ENCODE measurements at places on chromosomes 5 and 9. TPM values are rescaled to one million over a fixed set of nuclear protein-coding genes. Genes with fewer than 3 reads are reported as not detected.

The DPH7 gene
- total RNA-seq = 15.6 TPM

The GABRA6 gene
- not detected for total RNA-seq

The SRP19 gene
- total RNA-seq = 27.0 TPM

The PCDHB6 gene
- total RNA-seq = 0.11 TPM

The KLHL3 gene
- 6.3 TPM for total RNA-seq

The ACOT12 gene
- not detected for total RNA-seq

The LCN1 gene
- total RNA-seq = not detected

The TRAPPC13 gene
- 23.6 TPM for total RNA-seq

The CFAP90 gene
- total RNA-seq = not detected

DNA sequence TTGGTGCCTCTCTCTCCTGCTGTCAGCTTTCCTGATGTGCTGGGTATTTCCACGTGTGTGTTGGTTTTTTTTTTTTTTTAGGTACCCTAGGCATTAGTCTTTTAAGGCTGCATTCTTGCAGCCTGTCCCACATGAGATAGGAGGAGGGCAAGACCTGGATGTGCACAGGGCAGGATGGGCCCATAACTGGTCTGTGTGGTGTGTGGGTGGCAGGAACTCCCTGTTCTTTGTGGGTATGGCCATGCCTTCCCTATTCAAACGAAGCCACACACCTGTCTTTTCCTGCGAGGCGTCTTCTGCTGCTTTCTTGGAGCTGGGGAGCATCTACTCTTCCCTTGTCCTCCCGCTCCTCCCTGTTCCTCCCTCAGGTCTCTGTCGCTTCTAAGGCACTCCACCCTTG lies 6.8 kb downstream of the SYK start:
- H3K27ac ChIP-seq = no peak overlapping the region
- DNase-seq = no peak
- no peaks in the 10 kb centered on the region for H3K27me3 ChIP-seq

- DNase-seq = no peak
- H3K27me3 ChIP-seq = no peaks in the 10 kb centered on the region
- no peaks in the 10 kb centered on the region for H3K4me1 ChIP-seq
- H3K4me3 ChIP-seq = no peak overlapping the region
- H3K36me3 ChIP-seq = no peaks in the 10 kb centered on the region
Observed at GRCh38 chr5:149133795-149134777, 7.2 kb upstream of the ABLIM3 start.

DNA sequence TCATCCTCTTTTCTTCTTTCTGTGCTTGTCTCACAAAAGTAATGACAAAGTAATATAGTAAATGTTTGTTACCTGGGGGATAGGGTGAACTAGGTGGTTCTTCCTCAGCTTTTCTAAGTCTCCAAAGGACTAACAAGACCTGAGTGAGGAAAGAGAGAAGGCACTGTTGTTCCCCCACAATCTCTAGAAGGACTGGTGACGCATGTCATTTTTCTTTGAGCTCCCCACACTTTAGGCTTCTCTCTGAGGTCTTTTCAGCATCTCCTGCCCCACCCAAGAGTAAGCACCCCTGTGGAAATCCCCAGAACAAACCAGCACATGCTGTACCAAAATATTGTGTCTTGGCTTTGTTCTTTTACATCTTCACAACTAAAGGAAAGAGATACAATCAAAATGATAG lies 2.4 kb upstream of the IL7R start:
- no peak overlapping the region for H3K4me3 ChIP-seq
- no peak for DNase-seq
- H3K27me3 ChIP-seq = no peaks in the 10 kb centered on the region

GRCh38 chr9:38020151-38021076 lies 48.6 kb downstream of the SHB start:
- no peaks in the 10 kb centered on the region for H3K36me3 ChIP-seq
- no peaks in the 10 kb centered on the region for H3K4me1 ChIP-seq
- no peak overlapping the region for H3K4me3 ChIP-seq

DNA sequence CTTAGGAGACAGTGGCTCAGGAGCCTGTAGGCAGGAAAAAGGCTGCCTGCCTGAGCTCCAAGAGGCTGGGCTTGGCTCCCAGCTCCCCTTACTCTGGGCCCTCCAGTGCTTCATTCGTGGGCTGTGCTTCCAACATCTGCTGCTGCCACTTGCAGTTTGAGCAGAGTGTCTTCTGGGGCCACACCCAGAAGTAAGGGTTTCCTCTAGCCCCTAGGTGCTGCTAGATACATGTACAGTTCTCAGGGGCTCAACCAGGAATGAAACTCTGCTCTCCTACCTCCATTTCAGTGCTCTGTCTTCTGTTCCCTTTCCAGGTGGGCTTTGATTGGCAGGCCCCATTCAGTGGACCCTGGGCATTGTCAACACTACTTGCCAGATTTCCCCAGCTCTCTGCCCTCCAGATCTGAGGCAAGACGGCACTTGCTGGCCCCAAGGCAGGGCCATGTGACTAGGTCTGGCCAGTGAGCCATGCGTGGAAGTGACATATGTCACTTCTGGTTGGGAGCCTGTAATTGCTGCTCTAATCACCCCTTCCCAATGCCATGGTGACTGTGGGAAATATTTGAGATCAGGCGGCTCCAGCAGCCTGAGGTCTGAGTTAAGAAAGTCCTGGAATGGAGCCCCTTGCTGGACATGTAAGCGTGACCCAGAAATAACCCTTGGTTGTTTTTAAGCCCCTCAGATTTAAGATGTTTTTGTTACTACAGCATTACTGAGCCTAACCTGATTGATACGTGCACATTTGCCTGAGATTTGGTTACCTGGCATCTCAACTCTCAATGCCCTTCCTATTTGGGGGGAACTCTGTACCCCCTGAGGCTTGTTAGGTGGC lies 9.4 kb upstream of the BOD1 start:
- H3K4me1 ChIP-seq = no peaks in the 10 kb centered on the region
- H3K4me3 ChIP-seq = no peak overlapping the region
- no peaks in the 10 kb centered on the region for H3K36me3 ChIP-seq
- H3K27me3 ChIP-seq = no peaks in the 10 kb centered on the region
- no peak overlapping the region for H3K27ac ChIP-seq

DNA sequence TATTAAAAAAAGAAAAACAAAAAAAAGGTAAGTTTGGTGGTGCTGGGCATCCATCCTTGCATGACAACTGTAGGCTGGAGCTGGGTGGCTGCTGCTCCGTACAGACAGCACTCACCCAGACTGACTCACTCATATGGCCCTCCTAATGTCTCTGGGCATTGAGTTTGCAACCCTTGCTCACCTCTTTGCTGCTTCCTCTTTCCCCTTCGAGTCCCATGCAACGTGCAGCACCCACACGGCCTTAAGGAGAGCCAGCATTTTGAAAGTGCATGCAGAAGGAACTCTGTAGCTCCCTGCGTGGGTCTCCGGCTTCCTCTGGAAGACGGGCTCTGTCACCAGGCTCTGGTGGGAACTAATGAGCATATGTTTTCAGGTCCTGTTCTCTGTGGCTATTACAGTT lies 60.5 kb upstream of the ENTREP1 start:
- no peak for DNase-seq
- H3K4me1 ChIP-seq = no peaks in the 10 kb centered on the region
- no peaks in the 10 kb centered on the region for H3K36me3 ChIP-seq
- H3K27me3 ChIP-seq = no peaks in the 10 kb centered on the region
- H3K27ac ChIP-seq = no peak overlapping the region

DNA sequence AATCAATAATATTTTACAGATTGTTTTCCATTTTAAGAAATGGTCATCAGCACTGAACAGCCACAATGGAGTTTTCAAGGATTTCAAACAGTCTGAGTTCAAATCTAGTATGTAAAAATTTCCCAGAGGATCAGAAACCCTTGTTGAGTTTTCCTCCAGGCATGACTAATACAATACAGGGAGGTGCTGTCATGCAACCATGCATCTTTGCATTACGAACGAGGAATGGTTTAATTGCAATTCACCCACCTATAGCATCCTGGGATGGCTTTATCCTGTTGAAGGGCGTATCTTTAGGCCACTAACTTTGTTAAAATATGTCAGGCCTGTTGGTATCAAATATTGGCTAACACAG lies 196.4 kb downstream of the EFNA5 start:
- H3K27ac ChIP-seq = no peak overlapping the region
- H3K27me3 ChIP-seq = no peaks in the 10 kb centered on the region
- no peak overlapping the region for H3K4me3 ChIP-seq
- DNase-seq = no peak

- peaks cover 35% of the 10 kb centered on the region for H3K4me1 ChIP-seq
- peak overlapping the region; percentile 47 for H3K27ac ChIP-seq
- DNase-seq = peak; percentile 88
- H3K4me3 ChIP-seq = no peak overlapping the region
- no peaks in the 10 kb centered on the region for H3K36me3 ChIP-seq
Observed at GRCh38 chr9:127919253-127919815, 2.5 kb upstream of the ST6GALNAC4 start.

GRCh38 chr5:155313518-155313917 lies 300.0 kb downstream of the KIF4B start:
- no peaks in the 10 kb centered on the region for H3K4me1 ChIP-seq
- DNase-seq = no peak
- no peaks in the 10 kb centered on the region for H3K36me3 ChIP-seq
- H3K4me3 ChIP-seq = no peak overlapping the region

DNA sequence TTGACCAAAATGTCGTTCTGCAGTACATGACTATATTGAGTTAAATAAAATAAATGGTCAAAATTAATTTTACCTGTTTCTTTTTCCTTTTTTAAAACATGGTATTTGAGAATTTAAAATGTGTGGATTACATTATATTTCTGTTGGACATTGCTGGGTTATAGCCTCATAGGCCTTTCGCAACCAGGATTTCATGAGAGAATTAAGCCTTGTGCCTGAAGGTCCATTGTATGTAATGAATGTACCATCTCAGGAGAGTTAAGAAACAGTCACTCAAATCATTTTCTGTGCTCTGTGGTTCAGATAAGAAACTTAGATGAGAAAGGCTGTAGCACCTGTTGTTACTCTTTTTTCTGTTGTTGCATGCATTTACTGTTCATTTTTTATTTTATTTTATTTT lies 103.5 kb downstream of the ANGPTL2 start:
- no peak overlapping the region for H3K4me3 ChIP-seq
- no peak for DNase-seq
- no peaks in the 10 kb centered on the region for H3K4me1 ChIP-seq
- no peak overlapping the region for H3K27ac ChIP-seq
- H3K36me3 ChIP-seq = no peaks in the 10 kb centered on the region
- no peaks in the 10 kb centered on the region for H3K27me3 ChIP-seq

DNA sequence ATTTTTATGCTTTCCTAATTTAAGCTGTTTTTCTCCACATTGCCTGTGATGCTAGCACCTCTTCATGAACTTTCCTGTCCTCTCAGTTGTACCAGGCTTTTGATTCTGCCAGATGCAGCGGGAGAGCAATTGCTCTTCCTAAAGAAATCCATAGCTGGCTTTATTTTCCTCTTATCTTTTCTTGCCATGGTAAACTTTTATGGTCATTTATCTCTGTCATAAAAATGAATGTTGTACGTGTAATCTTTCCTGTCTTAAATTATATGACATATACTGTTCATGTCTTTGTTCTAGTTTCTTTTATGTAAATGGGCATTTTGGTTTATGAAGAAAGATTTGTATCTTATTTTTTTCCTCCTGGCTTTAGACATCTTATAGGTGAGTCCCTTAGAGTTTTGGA lies 127.5 kb downstream of the SH3GL2 start:
- no peaks in the 10 kb centered on the region for H3K36me3 ChIP-seq
- H3K27me3 ChIP-seq = no peaks in the 10 kb centered on the region
- no peak overlapping the region for H3K4me3 ChIP-seq
- no peak for DNase-seq
- H3K4me1 ChIP-seq = no peaks in the 10 kb centered on the region
- H3K27ac ChIP-seq = no peak overlapping the region

DNA sequence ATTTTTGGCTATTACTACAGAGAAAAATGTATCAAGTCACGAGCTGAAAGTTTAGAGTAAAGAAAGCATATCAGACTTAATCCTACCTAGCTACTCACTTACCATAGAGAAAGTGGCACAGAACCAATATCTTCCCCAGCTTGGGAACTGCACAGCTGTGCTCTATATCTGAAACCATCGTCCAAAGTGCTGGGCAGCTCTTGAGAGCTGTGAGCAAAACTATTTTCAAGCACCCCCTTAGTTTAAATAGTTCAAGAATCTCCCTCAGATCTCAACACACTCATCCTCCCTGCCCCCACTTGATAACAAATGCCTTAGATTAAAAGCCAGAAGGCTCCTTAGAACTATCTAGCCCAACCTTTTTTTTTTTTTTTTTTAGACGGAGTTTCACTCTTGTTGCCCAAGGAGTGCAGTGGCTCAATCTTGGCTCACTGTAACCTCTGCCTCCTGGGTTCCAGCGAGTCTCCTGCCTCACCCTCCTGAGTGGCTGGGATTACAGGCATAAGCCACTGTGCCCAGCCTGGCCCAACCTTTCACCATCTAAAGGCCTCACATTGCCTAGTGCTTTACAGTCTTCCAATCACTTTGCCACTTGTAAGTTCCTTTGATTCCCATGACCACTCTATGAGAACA lies 94.2 kb upstream of the APC start:
- H3K4me3 ChIP-seq = no peak overlapping the region
- H3K36me3 ChIP-seq = no peaks in the 10 kb centered on the region
- no peaks in the 10 kb centered on the region for H3K27me3 ChIP-seq
- DNase-seq = no peak
- H3K4me1 ChIP-seq = no peaks in the 10 kb centered on the region
- no peak overlapping the region for H3K27ac ChIP-seq

DNA sequence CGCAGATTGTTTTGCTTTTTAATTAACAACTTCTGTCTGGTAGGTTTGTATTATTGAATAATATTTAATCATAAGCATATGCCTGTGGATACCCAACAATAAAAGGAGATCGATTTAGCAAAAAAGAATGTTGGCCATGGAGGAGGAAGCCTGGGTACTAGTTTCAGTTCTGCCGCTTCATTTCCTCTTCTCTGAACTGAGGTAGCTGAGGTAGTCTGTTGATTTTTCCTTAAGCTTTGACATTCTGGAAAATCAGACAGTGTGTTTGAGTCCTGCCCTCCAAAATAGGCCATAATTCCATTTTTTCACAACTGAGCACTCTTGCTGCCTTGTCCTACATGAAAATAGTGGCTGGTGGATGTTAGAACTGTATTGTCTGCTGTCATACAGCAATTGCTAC lies 6.0 kb upstream of the GPR21 start:
- H3K4me1 ChIP-seq = peaks cover 4% of the 10 kb centered on the region
- H3K27me3 ChIP-seq = no peaks in the 10 kb centered on the region
- no peak for DNase-seq
- no peaks in the 10 kb centered on the region for H3K36me3 ChIP-seq

GRCh38 chr9:4180907-4181605 lies 118.8 kb downstream of the GLIS3 start:
- H3K27ac ChIP-seq = no peak overlapping the region
- no peaks in the 10 kb centered on the region for H3K36me3 ChIP-seq
- DNase-seq = no peak
